Activated T-helper 2 cell treated with anti-CD3 and anti-CD28 coated beads, Interferon-gamma antibody, Interleukin-2, Interleukin-4, amounts not matched to agents 10 μg/mL and 5 μg/mL and 100 μg/mL, durations not matched to agents 14 hours and 24 hours and 36 hours (primary cell): ENCODE measurements at places on chromosomes 13 and 19.

GRCh38 chr13:111281751-111282311 is 38.6 kb upstream of the TEX29 start:
- DNase-seq, result no peak

- no peak for DNase-seq
Observed at GRCh38 chr13:24716446-24716845, 36.2 kb downstream of the ATP12A start.

- no peak for DNase-seq
Observed at GRCh38 chr19:45598267-45599001, 3.6 kb downstream of the GPR4 start.

DNA sequence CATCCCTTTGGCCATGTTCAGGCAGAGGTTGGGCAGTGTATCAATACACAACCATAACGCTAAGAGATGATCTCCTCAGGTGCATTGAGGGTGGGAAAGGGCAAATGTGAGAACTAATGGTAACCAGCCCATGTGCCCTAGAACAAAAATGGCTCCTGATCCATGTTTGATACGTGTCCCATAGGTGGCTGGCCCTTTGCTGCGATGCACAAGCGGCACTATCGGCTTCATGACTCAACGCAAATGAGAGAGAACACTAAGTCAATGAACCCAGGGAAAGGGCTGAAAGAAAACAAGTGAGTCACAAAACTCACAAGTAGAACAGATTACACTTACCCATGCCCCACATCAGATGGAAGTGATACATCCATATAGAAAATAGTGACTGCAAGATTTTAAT is 201.7 kb downstream of the ABCC4 start:
- no peak for DNase-seq

- DNase-seq, result no peak
Observed at GRCh38 chr19:55391191-55391670, 5.5 kb downstream of the RPL28 start.
